ENCODE measurements at places on chromosomes 7 and 10.
A peak's percentile ranks its signal among the peaks of the same experiment; 100 is the strongest.

- no peak for DNase-seq
Measured at GRCh38 chr7:114539575-114539974, 125.0 kb downstream of the FOXP2 start.

- no peak for DNase-seq
Measured at GRCh38 chr10:85408388-85408787, 958.2 kb downstream of the GRID1 start.

- DNase-seq, result no peak
Measured at GRCh38 chr7:94687076-94687475, 31.1 kb upstream of the SGCE start.

DNA sequence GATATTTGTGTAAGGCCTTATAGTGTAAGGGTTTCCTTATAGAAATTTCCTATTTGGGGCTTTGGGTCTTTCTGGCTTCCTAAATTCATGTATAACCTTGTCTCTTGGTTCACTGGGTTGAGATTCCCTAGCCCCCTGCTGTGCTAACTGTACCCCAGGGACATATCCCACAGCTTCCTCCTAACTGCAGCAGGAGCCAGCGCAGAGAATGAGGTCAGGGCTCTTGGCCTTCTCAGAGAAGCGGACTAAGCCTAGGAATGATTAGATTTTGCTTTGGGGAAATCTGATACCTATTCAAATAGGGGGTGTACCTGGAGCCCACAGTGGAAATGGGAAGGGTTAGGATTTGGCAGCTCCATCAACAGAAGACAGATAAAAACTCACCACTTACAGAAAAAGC, 138.1 kb upstream of the EFCAB10 start:
- DNase-seq, result no peak

- DNase-seq, result no peak
Measured at GRCh38 chr7:56199639-56200038, 83.4 kb upstream of the NUPR2 start.

GRCh38 chr10:79248341-79249185, 98.7 kb upstream of the PPIF start:
- peak; percentile 63 for DNase-seq

All from midbrain (tissue), 1 donor.